Anterior cingulate cortex (tissue), 58 donors: ENCODE measurements at places on chromosomes 4 and X.

DNA sequence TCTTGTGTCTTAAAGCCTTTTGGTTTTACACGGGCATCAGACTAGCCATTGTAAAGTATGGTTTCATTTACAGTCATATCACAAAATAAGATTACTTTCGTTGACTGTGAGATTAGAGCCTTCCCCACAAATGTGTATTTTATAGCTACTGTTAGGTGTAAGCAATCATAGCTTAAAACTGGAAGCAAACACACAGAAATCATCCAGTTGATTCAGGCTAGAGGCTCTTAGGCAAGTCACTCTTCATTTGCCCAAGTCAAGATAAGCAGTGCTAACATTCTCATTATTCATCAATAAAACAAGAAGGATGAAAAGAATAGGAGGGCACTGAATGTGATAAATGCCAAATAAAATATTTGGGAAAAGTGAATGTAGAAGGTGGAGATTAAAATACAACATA, 448.7 kb upstream of the FAM241A start:
- DNase-seq = no peak

GRCh38 chrX:153853180-153853901, 23.0 kb upstream of the PDZD4 start:
- no peak for DNase-seq

GRCh38 chr4:36870121-36870520, 374.4 kb upstream of the NWD2 start:
- no peak for DNase-seq

DNA sequence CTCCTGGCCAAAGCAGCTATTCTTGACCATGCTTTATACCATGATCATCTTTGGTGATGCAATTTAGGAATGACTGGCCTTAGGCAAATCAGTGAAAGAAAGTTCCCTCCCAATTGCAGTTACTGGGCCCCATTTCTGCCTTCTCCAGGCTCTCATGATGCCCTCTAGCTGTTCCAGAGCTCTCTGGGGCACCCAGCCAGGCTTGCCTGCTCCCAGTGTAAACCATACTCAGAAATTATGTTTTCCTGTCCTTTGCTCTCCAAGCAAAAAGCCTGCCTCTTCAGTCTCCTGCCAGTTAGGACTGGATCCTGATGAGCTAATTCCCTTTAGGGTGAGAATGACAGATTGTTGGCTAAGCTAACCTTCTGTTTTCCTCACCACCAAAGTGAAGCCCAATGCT, 85.3 kb upstream of the RBPJ start:
- no peak for DNase-seq

DNA sequence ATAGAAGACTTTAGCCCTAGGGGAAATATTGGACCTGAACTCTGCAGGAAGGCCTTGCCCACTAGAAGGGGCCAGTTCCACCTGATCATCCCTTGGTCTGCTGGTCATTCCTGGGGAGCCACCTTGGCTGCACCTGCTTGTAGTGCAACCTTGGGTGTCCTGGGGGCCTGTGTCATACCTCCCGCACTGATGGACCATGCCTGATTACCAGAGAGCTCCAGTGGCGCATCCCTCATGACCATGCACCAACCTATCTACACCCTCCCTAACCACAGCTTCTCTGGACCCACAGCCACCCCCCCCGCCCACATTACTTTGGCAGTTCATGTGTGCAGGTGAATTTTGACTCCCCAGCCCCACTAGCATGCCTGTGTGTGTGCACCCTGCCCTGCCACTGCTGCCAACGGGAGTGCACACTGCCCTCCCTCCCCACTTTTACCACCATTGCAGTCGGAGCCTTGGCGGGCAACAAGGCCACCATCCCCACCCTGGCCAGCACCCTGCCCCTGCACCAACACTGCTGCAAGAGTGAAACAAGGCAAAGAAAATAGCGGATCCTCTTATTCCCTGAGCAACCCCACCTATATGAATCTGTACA, 208.1 kb downstream of the FAM47B start:
- DNase-seq = no peak

GRCh38 chrX:119189595-119189994, 46.5 kb upstream of the PGRMC1 start:
- DNase-seq = no peak

- no peak for DNase-seq
Observed at GRCh38 chrX:39967348-39967747, 130.4 kb downstream of the BCOR start.

- no peak for DNase-seq
Observed at GRCh38 chr4:1593458-1593857, 90.7 kb downstream of the FAM53A start.

- no peak for DNase-seq
Observed at GRCh38 chr4:188295899-188296298, 156.7 kb downstream of the TRIML1 start.

- DNase-seq = no peak
Observed at GRCh38 chrX:9233141-9233540, 199.2 kb upstream of the FAM9B start.

DNA sequence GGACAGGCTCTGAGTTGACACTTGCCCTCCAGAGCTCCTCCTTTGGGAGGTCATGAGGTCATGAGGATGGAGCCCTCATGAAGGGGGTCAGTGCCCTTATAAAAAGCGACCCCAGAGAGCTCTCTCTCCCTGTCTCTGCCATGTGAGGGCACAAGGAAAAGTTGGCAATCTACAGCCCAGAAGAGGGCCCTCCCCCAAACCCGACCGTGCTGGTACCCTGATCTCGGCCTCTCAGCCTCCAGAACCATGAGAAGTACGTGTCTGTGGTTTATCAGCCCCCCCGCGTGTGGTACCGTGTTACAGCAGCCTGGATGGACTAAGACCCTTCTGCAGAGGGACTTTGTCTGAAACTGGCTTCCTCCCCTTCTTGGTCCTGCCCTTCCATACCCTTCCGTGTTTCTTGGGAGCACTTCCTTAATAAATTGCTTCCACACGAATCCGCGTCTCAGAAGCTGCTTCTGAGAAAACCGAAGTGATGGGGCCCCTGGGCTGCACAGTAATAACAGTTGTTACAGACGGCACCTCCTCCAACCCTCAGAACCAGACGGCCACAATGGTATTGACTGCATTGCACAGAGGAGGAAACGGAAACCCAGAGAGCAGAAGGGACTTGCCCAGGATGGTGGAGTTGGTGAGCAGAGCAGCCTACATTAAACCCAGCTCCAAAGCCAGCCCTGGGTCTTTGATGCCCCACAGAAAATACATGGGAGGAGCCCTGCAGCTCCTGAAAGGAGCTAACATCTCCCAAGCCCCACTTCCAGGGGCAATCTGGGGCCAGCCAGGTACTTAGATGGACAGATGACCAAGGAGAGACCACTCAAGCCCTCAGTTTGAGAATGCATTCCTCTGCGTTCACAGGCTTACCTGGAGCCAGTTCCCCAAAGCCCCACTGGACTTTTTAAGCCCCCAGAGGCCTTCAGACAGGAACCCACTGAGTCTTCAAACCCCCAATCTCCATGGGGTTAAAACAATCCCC, 242.7 kb downstream of the BCOR start:
- no peak for DNase-seq

GRCh38 chr4:99853999-99854398, 37.4 kb downstream of the DAPP1 start:
- DNase-seq = no peak

GRCh38 chr4:150714462-150715438, 132.8 kb downstream of the MAB21L2 start:
- DNase-seq = no peak

- DNase-seq = no peak
Observed at GRCh38 chr4:19735012-19735411, 516.7 kb upstream of the SLIT2 start.

DNA sequence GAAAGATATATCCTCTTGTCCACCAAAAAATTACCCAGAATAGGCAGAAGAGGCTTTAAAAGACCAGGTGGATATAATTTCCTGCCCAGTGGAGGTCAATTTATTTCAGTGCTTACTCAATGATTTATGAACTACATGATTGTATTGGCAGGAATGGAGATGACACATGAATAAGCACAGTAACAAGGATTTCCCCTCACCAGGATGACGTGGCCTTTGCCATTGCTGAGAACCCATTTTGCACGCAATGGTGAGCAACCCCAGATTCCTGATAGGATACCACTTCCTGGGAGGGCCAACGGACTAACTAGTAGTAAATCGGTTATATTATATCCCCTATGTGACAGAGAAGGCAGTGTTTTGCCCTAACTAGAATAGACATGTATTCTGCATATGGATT, 11.6 kb upstream of the TTC29 start:
- DNase-seq = no peak

DNA sequence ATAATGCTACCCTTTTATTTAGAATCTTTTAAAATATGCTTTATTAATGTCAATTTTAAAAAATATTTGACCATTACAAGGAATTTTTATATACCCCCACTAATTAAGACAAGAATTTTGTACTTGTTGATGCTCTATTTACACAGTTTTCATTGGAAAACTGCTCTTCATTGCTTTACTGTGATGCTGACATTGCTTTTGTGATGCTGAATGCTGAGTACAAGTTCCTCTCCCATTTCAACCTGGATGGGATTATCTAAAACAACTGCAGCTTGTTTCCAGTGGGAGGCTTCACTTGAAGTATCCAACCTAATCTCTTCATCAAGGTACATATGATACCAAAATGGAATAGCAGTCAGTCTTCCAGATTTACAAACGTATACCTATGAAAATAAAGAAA, 21.2 kb downstream of the TMEM184C start:
- DNase-seq = no peak
